ENCODE measurements at places on chromosomes 12 and 14.

DNA sequence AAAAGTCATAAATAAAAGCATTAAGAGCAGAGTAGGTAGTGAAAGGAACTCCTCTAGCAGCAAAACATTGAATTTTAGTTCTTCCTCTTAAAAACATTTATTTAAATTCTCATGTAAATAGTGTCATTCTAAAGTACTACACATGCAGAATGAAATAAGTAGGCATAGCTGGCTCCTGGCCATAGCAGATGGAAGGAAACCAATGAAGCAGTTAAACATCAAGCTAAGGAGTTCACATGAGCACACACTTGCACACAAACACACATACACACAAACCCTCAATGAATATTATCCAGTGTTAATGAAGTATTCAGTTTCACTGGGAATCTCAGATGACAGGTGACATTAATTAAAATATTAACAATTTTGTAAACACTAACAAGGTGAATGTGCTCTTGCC lies 69.3 kb downstream of the SLC35F4 start:
- no peak overlapping the region for H3K27ac ChIP-seq
- no peak for DNase-seq
- H3K4me1 ChIP-seq, result no peaks in the 10 kb centered on the region
- no peaks in the 10 kb centered on the region for H3K27me3 ChIP-seq

GRCh38 chr14:63499701-63500250 lies 43.4 kb downstream of the PPP2R5E start:
- no peak overlapping the region for H3K27ac ChIP-seq
- H3K4me1 ChIP-seq, result peaks cover 10% of the 10 kb centered on the region
- DNase-seq, result no peak
- H3K36me3 ChIP-seq, result no peaks in the 10 kb centered on the region

GRCh38 chr14:49553892-49554291 lies 32.3 kb downstream of the RPS29 start:
- H3K4me3 ChIP-seq, result no peak overlapping the region
- H3K4me1 ChIP-seq, result no peaks in the 10 kb centered on the region
- DNase-seq, result no peak
- H3K36me3 ChIP-seq, result no peaks in the 10 kb centered on the region

DNA sequence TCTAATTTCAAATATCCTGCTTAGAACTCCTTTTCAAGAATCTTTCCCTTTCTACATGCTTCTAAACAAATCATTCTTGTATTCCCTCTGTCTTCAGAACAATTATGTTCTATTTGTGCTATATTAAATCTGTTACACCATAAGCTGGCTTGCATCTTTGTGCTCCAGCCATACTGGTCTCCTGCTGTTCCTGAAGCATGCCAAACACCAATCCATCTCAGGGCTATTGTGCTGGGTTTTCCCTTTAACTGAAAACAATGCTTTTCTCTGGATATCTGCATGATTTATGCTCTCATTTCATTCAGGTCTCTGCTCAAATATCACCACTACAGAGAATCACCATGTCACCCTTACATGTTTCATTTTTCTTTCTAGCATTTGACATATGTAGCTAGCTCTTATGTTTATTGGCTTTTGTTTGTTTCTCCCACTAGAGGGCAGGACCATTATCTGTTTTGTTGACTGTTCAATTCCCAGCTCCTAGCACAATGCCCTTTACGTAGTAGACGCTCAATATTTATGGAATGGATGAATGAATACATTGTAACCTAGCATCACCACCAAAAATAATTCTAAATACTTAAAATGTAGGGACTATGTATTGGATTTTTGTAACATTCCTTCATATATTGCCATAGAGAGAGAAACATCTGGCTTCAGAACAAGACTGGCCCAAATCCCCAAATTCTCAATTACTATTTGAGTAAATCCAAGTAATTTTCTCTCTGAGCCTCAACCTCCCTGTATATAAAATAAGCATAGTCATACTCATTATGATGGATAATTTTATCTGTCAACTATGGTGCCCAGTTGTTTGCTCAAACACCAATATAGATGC lies 302.0 kb upstream of the SYT1 start:
- H3K36me3 ChIP-seq, result no peaks in the 10 kb centered on the region
- H3K4me3 ChIP-seq, result no peak overlapping the region
- H3K27me3 ChIP-seq, result no peaks in the 10 kb centered on the region
- H3K27ac ChIP-seq, result no peak overlapping the region
- H3K4me1 ChIP-seq, result no peaks in the 10 kb centered on the region

DNA sequence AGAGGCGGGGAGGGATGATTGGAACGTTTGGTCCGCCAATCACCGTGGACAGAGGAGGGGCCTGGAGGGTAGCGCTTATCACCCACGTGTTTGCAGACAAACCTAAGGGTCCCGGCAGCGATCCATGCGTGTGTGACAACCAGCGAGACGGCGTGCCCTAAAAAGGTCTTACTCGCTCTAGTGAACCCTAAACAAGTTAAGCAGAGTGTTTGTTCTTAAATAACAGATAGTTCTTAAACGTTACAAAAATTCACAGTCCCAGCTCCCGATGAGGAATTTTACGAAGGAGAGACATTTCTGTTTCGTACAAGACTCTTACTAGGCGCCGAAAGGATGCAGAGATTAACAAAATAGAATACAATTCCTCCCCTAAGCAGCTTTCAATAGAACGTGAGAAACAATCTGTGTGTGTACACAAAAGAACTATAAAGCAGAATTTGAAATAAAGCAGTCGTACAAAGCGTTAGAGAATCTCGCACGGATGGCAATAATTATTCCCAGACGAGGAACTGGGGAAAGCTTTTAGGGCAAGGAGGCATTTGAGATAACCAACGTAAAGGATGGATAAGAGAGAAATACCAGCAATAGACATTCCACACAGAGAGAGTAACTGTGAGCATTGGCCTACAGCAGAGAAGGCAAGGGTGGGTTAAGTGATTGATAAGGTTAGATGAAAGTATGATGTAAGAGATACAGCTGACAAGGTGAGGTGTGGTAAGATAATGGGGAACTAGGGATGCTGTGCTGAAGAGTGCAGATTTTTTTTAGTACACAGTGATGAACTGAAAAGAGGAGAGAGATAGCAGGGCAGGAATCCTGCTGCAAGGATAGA lies 831 bp upstream of the RPS6KA5 start:
- no peak for DNase-seq
- H3K4me1 ChIP-seq, result peaks cover 18% of the 10 kb centered on the region

- H3K36me3 ChIP-seq, result no peaks in the 10 kb centered on the region
- no peak for DNase-seq
- no peaks in the 10 kb centered on the region for H3K27me3 ChIP-seq
- no peak overlapping the region for H3K27ac ChIP-seq
- peaks cover 8% of the 10 kb centered on the region for H3K4me1 ChIP-seq
These were observed 126.6 kb downstream of the BCAT1 start for GRCh38 chr12:24822121-24822899.

DNA sequence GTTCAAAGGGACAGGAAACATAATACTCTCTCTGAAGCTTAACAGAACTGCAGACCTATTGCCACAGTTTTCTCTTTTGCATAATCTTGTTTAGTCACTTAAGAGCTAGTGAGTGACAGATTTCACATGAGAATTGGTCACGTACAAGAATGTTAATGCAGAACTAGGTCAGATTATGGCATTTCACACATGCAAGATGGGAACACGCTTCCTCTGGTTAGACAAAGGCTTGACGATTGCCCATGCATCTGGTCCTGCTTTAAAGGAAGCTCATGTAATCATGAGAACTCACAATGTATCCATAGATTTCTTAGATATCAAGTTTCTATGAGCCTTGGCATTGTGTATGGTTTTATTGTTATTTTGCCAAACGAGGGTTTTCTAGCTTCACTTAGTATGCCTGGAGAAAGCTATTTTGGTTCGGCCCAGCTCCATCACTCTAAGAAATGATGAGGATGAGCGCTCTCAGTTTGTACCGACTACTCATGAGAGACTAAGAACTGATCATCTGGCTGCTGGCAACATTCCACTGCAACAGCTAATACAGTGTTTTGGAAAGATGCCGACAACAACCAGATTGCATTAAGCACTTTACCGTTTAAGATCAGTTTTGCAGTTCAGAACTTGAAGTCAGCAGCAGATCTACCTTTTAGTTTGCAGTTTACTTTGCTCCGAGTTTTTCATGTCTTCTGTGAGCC lies 380.0 kb downstream of the DIO2 start:
- H3K4me1 ChIP-seq, result no peaks in the 10 kb centered on the region
- H3K4me3 ChIP-seq, result no peak overlapping the region
- DNase-seq, result no peak
- H3K27me3 ChIP-seq, result no peaks in the 10 kb centered on the region
- no peak overlapping the region for H3K27ac ChIP-seq

GRCh38 chr14:22561661-22562579 lies 27.1 kb downstream of the DAD1 start:
- H3K4me3 ChIP-seq, result no peak overlapping the region
- H3K27ac ChIP-seq, result peak overlapping the region; percentile 36
- H3K27me3 ChIP-seq, result no peaks in the 10 kb centered on the region
- no peak for DNase-seq

DNA sequence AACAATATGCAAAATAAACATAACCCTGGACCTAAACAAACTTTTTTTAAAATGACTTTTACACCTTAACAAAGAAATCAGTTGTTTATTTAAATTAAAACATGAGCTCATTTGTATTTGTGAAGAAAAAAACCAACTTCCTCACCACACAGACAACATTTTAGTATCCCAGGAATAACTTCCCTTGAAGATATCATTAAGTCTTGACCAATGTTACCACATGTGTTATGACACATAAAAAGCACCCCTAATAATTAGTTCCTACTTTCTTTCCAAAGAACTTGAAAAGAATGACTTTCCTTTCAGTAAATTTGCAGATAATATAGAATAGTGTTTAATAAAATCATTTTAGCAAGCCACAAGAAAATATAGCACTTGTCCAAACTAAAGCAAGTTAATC lies 42.4 kb downstream of the DUSP16 start:
- no peak overlapping the region for H3K27ac ChIP-seq
- no peaks in the 10 kb centered on the region for H3K27me3 ChIP-seq
- no peak overlapping the region for H3K4me3 ChIP-seq
- H3K4me1 ChIP-seq, result no peaks in the 10 kb centered on the region
- DNase-seq, result no peak

DNA sequence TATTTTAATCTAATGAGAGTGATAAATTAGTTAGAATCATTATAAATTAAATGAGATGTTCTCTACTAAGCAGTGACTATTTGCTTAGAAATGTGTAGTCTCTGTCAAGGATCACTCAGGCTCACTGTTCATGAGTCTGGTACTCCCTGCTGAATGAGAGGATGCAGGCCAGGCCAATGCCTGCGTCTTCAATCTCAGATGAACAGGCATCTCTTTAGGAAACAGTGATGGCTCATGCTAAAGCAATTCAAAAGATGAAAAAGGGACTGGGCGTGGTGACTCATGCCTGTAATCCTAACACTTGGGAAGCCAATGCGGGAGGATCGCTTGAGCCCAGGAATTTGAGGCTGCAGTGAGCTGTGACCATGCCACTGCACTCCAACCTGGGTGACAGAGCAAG lies 106.8 kb downstream of the ZFC3H1 start:
- no peaks in the 10 kb centered on the region for H3K36me3 ChIP-seq
- H3K4me1 ChIP-seq, result no peaks in the 10 kb centered on the region
- no peaks in the 10 kb centered on the region for H3K27me3 ChIP-seq
- no peak for DNase-seq
- H3K4me3 ChIP-seq, result no peak overlapping the region
- no peak overlapping the region for H3K27ac ChIP-seq

- no peak for DNase-seq
- peaks cover 28% of the 10 kb centered on the region for H3K36me3 ChIP-seq
- no peaks in the 10 kb centered on the region for H3K27me3 ChIP-seq
- no peaks in the 10 kb centered on the region for H3K4me1 ChIP-seq
- no peak overlapping the region for H3K27ac ChIP-seq
These were observed 12.9 kb downstream of the LRIG3 start for GRCh38 chr12:58907391-58907790.

GRCh38 chr14:63890553-63890952 lies 37.7 kb downstream of the SYNE2 start:
- H3K27ac ChIP-seq, result no peak overlapping the region
- DNase-seq, result no peak
- H3K27me3 ChIP-seq, result no peaks in the 10 kb centered on the region
- H3K4me3 ChIP-seq, result no peak overlapping the region
- H3K4me1 ChIP-seq, result peaks cover 43% of the 10 kb centered on the region

- H3K4me1 ChIP-seq, result peaks cover 16% of the 10 kb centered on the region
- H3K27me3 ChIP-seq, result no peaks in the 10 kb centered on the region
- H3K4me3 ChIP-seq, result no peak overlapping the region
- peak overlapping the region; percentile 24 for H3K27ac ChIP-seq
- no peaks in the 10 kb centered on the region for H3K36me3 ChIP-seq
These were observed 738 bp upstream of the C1S start for GRCh38 chr12:7059780-7060179.

DNA sequence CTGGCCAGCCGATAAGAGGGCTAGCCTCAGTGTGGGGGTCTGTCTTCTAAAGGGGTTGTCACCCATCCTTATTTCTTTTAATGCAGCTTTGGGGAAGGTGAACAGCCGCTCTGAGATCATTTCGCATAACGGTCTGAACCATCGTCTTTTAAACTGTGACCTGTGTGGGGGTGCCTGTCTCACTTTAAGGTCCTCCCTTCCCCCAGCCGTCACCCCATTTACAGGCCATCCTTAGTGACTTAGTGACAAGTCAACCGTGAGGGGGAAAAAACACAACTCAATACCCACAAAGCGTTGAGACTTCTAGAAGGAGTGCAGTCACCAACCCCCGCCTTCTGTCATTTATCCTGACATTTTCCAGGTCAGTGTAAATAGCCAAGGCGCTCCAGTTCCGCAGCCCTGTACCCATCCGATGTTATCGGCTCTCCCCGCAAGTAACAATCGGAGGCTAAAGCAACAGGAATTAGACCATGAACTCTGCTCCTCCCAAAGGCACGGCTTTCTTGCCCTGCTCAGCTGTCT lies 505 bp upstream of the DENND5B start:
- peak overlapping the region; percentile 60 for H3K27ac ChIP-seq
- no peaks in the 10 kb centered on the region for H3K27me3 ChIP-seq
- peaks cover 9% of the 10 kb centered on the region for H3K4me1 ChIP-seq

DNA sequence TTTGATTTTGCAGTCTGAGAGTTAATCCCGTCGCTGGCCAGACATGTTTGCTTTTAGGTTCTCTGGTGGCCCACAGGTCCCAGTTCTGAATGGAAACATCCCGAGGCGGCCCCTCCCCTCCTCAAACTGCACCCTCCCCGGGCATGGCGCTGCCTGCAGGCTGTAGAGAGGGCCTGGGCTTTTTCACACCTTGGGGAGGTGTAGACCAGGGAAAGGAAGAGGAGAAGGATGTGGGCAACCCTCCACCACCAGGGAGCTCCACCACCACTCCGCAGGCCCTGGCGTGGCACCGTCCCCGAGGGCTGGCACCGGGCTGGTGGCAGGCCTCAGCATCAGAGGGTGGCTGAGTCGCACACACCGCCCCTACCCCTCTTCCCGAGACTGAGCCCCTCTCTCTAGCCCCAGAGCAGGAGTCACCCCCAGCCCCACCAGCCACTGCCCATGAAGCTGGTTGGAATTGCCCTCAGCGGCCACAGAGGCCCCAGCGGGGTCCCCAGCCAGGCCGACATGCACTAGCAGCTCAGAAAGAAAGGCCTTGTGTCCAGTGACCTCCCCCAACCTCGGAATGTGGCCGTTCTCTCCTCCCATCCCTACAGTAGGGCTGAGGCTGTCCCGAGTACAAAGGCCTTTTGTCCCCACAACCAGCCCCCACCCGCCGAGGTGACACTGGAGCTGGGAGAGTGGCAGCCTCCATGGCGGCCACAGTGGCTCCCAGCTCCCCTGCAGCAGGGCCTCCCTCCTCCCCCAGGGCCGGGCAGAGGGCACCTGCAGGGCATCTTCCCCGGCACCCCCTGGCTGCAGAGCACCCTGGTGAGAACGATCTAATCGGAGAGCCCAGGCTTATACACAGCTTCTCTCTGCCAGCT lies 23.5 kb upstream of the INF2 start:
- no peaks in the 10 kb centered on the region for H3K36me3 ChIP-seq
- H3K27me3 ChIP-seq, result no peaks in the 10 kb centered on the region
- peak; percentile 77 for DNase-seq
- no peak overlapping the region for H3K27ac ChIP-seq
